ENCODE measurements at places on chromosomes 5 and 9. TPM values are rescaled to one million over a fixed set of nuclear protein-coding genes. Genes with fewer than 3 reads are reported as not detected.

Gene STPG3
- total RNA-seq, result not detected

Gene IL13
- total RNA-seq, result not detected

Gene SCGB3A1
- total RNA-seq, result not detected

GRCh38 chr5:98796197-98796972 lies 22.9 kb downstream of the RGMB start:
- peak; percentile 89 for DNase-seq
- peak overlapping the region; percentile 70 for H3K27ac ChIP-seq
- H3K4me3 ChIP-seq, result no peak overlapping the region
- peaks cover 10% of the 10 kb centered on the region for H3K4me1 ChIP-seq

Measured in endodermal cell (in vitro differentiated cells).